Stimulated activated CD8-positive, alpha-beta memory T cell treated with anti-CD3 and anti-CD28 coated beads, Interleukin-15, amount 100 ng/mL, for 48 hours (primary cell): ENCODE measurements at places on chromosomes 7 and 10.

DNA sequence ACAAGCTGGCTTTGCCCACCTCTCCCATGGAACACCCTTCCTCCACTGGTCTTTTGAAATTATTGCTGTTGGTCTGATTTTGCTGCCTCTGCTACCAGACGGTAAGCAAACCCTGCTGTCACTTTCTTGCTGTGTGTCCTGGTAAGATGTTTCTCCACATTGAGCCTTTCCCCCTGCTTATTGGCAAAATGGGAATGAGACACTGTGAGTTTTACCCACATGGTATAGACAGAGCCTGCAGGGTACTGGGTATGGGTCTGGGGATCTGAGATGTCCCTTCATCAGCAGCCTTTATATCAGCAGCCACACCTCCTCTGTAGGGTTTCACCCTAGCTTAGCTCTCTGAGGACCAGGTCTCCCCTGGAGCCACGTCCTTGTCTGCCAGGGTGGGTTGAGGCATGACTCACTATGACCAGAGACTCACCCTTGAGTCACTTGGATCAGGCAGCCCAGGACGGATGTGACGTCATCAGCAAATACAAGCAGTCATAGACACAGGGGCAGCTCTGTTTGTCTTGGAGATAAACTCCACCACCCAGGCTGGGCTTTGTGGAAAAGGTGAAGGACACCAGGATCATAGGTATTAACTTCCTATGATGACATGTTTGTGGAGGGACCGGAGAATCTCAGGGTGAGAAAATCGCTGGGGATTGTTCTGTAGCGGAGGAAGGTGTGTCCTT, 17.9 kb upstream of the BAIAP2L1 start:
- DNase-seq: peak; percentile 38

GRCh38 chr7:96169439-96169838, 152.5 kb downstream of the SLC25A13 start:
- DNase-seq: no peak

DNA sequence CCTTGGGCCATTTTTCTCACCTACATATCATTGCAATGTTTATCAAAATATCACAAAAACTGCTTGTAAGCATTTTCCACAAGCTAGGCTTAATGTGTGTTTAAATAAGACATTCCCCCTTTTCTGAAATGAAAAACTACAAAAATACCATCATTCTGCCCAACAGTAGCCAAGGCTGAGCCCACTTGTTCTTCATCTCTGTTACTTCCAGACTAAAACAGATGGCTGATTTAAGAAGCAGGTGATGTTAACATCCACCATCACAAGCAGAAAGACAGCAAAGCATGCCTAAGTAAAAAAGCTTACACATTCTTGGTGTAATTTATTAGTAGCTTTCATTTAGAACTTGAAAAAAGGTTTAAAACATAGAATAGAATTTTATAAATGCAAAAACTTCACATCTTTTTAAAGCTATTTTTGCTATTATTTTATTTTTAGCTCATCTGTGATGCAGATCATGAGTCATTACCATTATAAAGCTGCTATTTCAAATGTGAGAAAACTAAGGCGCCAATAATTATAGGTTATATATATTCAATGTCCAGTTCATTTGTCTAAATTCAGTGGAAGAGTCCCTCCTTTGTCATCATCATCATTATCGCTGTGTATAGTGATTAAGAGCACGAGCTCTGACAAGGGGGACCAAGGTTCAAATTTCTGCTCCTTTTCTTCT, 109.4 kb downstream of the RELN start:
- no peak for DNase-seq

- no peak for DNase-seq
These were observed 118.6 kb upstream of the ASAH2 start for GRCh38 chr10:50369931-50370330.

DNA sequence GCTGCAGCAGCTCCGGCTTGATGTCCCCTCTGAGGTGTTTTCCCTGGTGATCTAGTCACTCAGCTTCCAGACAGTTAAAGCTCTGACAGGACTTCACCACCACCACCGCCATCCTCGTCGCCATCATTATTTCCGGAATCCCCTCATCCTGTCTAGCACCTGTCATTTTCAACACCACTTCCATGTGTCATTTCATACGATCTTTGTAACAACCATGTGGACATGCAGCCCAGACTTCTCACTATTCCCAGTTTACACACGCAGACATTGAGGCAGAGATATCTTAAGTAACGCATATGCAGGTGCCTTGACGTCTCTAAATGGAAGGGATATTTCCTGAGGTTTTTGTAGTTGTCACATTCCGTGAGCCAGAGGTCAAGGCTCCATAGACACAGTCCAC, 530.6 kb upstream of the FOXK1 start:
- no peak for DNase-seq

GRCh38 chr7:30027065-30027456, 559 bp upstream of the FKBP14 start:
- DNase-seq: no peak

GRCh38 chr7:108254259-108254658, 124.1 kb upstream of the LAMB4 start:
- no peak for DNase-seq

- no peak for DNase-seq
These were observed 41.1 kb downstream of the RASGEF1A start for GRCh38 chr10:43225787-43226153.

- no peak for DNase-seq
These were observed 156.0 kb downstream of the SEMA3D start for GRCh38 chr7:85030893-85031292.

- no peak for DNase-seq
These were observed 8.7 kb downstream of the TNRC18 start for GRCh38 chr7:5414916-5415315.

GRCh38 chr7:118104812-118105441, 79.0 kb upstream of the LSM8 start:
- DNase-seq: no peak

DNA sequence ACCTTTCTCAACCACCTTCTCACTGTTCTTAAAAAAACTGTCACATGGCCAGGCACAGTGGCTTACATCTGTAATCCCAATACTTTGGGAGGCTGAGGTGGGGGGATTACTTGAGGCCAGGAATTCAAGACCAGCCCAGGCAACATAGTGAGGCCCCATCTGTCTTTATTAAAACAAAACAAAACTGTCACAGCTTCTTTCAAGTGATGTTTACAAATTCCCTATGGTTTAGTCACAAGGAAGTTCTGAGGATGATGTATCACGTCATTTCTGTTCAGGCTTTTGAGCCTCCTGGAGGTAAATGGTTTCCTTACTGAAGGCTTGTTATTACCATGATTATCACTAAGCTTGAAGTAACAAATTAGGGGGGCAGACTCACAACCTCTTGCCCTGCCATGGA, 186.2 kb downstream of the CFTR start:
- no peak for DNase-seq
